ENCODE measurements at places on chromosomes 5 and 9.

GRCh38 chr5:73540192-73540591 is 25.2 kb downstream of the ANKRA2 start:
- peak; percentile 58 for DNase-seq

GRCh38 chr5:135154961-135155360 is 120.9 kb upstream of the PITX1 start:
- no peak for DNase-seq

GRCh38 chr5:175805256-175806011 is 65.9 kb upstream of the CPLX2 start:
- DNase-seq, result no peak

- DNase-seq, result no peak
These were observed 462.6 kb downstream of the ENC1 start for GRCh38 chr5:74177961-74178360.

- no peak for DNase-seq
These were observed 138.3 kb downstream of the GPBP1 start for GRCh38 chr5:57311921-57312735.

GRCh38 chr9:88829276-88829675 is 162.0 kb upstream of the S1PR3 start:
- no peak for DNase-seq

- DNase-seq, result peak; percentile 29
These were observed 73.0 kb upstream of the SPOCK1 start for GRCh38 chr5:137572042-137572695.

- DNase-seq, result no peak
These were observed 81.0 kb downstream of the FREM1 start for GRCh38 chr9:14829204-14829603.

DNA sequence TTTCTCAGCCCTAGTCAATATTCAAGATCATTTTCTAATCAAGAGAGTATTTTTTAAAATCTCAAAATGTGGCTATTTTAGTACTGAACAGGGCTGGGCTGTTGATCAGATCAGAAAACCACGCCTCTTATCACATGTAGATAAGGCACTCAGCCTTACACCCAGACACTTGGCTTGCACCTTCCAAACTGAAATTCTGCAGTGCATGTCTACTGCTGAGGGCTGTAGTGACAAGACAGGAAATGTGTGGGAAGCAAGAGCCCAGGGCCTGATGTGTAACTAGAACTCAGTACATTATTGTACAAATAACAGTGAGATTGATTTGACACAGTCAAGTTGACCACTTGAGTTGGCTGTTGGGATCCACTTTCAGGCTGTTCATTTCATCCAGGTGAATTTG is 48.6 kb downstream of the UBE2QL1 start:
- no peak for DNase-seq

DNA sequence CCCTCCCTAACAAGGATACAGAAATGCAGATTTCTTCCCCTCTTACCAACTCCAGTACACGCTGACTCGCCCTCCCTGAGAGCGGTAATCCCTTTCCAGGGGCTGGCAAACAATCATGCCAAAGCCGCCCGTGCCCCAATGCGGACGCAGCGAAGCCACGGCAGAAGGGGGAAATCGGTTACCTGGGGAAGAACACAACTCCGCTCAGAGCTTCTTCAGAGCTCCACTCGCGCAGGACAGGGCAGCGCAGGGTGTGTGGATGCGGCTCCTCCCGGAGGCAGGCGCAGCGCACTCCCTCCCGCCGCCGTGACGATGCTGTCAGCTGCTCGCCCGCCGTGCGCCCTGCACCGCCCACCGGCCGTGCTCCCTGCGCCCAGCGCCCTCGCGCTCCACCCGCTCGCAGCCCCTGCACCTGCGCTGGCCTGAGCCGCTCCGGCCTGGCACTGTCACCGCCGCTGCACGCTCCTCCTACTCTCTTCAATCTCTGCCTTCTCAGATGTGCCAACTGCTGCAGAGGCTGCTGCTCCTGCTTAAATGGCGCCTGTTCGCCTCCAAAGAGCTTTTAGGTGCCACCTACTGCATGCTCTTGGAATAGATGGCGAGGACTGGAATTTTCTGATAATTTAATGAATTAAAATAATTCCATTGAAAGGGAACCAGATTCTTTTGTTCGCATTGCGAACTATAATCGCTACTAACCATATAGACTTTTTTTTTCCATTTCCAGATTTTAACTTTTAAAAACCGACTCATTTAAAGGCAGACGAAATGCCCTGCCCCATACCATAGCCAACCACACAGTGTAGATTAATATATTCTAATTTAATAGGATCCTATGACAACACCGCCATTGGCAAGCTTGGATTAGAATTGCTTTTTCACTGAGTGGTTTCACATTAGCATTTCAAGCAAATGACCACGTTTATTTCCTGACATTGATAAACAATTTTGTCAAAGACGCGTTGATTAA is at the start of gene DIRAS2:
DIRAS2 (minus strand) TSS at position 255 of the 970 bp plus-strand sequence. CDS start 28,997 bp downstream, outside the sequence.
- DNase-seq, result peak; percentile 66

- no peak for DNase-seq
These were observed 1471.7 kb upstream of the C9orf72 start for GRCh38 chr9:29044959-29045358.

- DNase-seq, result no peak
These were observed 40.1 kb downstream of the NR2F1 start for GRCh38 chr5:93623153-93623552.

DNA sequence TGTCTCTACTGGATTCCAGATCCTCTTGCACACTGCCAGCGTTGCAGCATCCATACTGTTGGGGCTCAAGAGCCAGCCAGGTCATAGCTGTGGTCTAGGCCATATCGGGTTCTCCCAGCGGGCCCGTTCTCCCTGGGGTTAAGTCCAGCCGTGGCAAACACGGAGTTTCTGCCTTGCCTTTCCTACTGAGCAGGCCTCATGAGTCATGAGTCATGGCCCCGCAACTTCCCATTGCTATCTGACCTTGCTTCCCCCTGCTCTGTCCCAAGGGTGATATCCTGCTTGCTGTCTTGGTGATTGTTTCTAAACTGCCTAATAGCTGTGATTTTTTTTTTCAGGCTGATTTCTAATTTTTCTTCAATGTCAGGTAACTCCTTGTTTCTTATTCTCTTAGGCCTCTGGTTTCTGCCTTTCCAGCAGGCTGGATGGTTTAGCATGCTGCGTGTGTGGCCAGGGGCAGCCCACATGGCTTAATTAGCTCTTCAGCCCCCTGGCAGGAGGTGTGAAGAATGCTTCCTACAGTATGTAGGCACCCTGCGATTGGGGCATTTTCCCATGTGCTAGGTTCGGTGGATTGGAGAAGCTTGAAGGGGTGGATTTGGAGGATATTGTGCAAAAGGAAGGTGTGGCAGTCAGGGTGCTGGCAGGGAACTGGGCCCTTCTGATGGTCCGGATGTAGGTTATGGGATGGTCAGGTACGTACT is 18.7 kb downstream of the DAPK1 start:
- peak; percentile 43 for DNase-seq

GRCh38 chr5:59840200-59840601 is 53.3 kb downstream of the PDE4D start:
- DNase-seq, result peak; percentile 54

- DNase-seq, result no peak
These were observed 1.4 kb downstream of the PDE4D start for GRCh38 chr5:59891962-59892643.
